ENCODE measurements at places on chromosomes 2 and 18. TPM values are rescaled to one million over a fixed set of nuclear protein-coding genes. Genes with fewer than 3 reads are reported as not detected.

The TEX44 gene
- not detected for total RNA-seq

GRCh38 chr18:67735506-67735905 lies 219.0 kb upstream of the DSEL start:
- no peak overlapping the region for H3K4me3 ChIP-seq
- no peaks in the 10 kb centered on the region for H3K36me3 ChIP-seq
- DNase-seq: no peak
- no peak overlapping the region for H3K27ac ChIP-seq

- no peaks in the 10 kb centered on the region for H3K36me3 ChIP-seq
- no peak overlapping the region for H3K27ac ChIP-seq
- H3K4me3 ChIP-seq: no peak overlapping the region
Observed at GRCh38 chr2:176873403-176873802, 339.2 kb upstream of the HNRNPA3 start.

The ANKAR gene
- 16.2 TPM for total RNA-seq

The IL37 gene
- total RNA-seq: not detected

The FEV gene
- not detected for total RNA-seq

The SERPINB12 gene
- not detected for total RNA-seq

- no peak overlapping the region for H3K4me3 ChIP-seq
- DNase-seq: no peak
- H3K36me3 ChIP-seq: no peaks in the 10 kb centered on the region
- no peaks in the 10 kb centered on the region for H3K4me1 ChIP-seq
- H3K27me3 ChIP-seq: peaks cover 5% of the 10 kb centered on the region
- H3K27ac ChIP-seq: no peak overlapping the region
Observed at GRCh38 chr2:69111076-69111475, 98.1 kb downstream of the ANTXR1 start.

DNA sequence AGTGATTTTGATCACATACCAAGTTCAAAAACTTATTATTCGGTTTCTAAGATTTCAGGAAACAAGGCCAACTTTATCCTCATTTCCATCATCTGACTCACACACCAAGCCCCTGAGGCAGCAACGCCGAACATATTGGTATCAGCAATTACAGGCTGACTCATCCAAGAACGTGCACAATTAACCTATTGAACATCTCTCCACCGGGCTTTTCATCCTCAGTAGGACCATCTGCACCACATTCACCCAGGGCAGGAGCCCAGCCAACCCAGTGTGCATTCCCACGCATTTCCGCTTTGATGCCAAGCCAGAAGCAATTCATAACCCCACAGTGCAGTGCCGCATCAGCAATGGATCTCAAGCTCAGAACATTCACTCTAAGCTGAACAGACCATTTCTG lies 52.9 kb downstream of the SCG2 start:
- no peaks in the 10 kb centered on the region for H3K27me3 ChIP-seq
- no peaks in the 10 kb centered on the region for H3K4me1 ChIP-seq
- no peak overlapping the region for H3K4me3 ChIP-seq
- no peak for DNase-seq
- no peaks in the 10 kb centered on the region for H3K36me3 ChIP-seq

The TANK gene
- 122 TPM for total RNA-seq

The DQX1 gene
- 0.24 TPM for total RNA-seq

DNA sequence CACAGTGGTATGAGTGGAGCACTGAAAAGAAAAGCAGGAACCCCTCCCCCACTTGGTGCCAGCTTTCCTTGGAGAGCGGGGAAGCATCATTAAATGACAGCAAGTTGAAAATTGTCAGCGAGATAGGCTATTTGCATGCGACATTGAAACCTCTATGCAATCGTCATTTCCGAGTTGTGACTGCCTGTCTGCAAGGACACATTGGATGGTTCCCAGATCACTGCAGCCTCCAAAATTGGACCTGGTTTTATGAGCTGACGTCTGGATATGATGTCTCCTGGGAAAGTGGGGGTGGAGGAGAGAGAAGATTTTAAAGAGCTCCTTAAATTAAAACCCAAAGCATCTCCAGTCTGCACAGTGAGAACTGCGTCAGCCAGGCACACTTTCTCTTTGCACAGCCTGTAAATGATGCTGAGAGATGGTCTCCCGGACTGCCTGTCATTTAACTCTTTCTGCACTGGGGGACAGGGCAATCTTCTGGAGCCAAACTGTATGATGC lies 57.8 kb upstream of the KIF5C start:
- H3K36me3 ChIP-seq: no peaks in the 10 kb centered on the region
- no peak overlapping the region for H3K4me3 ChIP-seq
- H3K27ac ChIP-seq: peak overlapping the region; percentile 38
- peaks cover 3% of the 10 kb centered on the region for H3K27me3 ChIP-seq
- H3K4me1 ChIP-seq: peaks cover 28% of the 10 kb centered on the region

- no peak for DNase-seq
- no peaks in the 10 kb centered on the region for H3K4me1 ChIP-seq
- H3K36me3 ChIP-seq: no peaks in the 10 kb centered on the region
Observed at GRCh38 chr2:41042343-41042742, 590.5 kb upstream of the SLC8A1 start.

The INSIG2 gene
- total RNA-seq: 42.7 TPM

DNA sequence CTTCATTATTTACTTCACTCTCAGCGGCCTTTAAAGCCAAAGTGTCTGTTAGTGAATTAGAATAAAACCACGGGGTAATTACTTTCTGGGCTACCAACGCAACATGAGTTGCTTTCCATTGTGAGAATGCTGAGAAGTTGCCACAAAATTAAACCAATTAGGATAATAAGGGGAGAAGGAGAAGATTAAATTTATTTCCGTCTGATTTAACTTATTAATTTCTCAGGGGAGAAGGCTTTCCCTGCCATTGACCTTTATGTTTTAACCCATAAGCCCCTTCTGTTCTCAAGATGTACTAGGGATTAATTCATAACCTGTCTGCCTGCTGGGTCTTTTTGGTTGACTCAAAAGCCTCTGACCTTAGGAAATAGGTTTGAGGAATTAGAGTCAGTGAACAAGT lies 42.3 kb upstream of the IGFBP5 start:
- no peaks in the 10 kb centered on the region for H3K27me3 ChIP-seq
- no peak for DNase-seq
- no peak overlapping the region for H3K4me3 ChIP-seq

The SIGLEC15 gene
- 0.86 TPM for total RNA-seq

GRCh38 chr18:62713651-62714247 lies 1.6 kb upstream of the PHLPP1 start:
- no peaks in the 10 kb centered on the region for H3K36me3 ChIP-seq
- H3K27ac ChIP-seq: no peak overlapping the region
- no peak overlapping the region for H3K4me3 ChIP-seq
- H3K4me1 ChIP-seq: peaks cover 28% of the 10 kb centered on the region

The NDUFS1 gene
- 66.5 TPM for total RNA-seq

The SLC40A1 gene
- total RNA-seq: 492 TPM

- no peaks in the 10 kb centered on the region for H3K4me1 ChIP-seq
- no peaks in the 10 kb centered on the region for H3K36me3 ChIP-seq
- H3K4me3 ChIP-seq: no peak overlapping the region
- H3K27me3 ChIP-seq: no peaks in the 10 kb centered on the region
- H3K27ac ChIP-seq: no peak overlapping the region
- no peak for DNase-seq
Observed at GRCh38 chr2:156088587-156088986, 243.9 kb downstream of the NR4A2 start.

The BMP10 gene
- total RNA-seq: not detected

DNA sequence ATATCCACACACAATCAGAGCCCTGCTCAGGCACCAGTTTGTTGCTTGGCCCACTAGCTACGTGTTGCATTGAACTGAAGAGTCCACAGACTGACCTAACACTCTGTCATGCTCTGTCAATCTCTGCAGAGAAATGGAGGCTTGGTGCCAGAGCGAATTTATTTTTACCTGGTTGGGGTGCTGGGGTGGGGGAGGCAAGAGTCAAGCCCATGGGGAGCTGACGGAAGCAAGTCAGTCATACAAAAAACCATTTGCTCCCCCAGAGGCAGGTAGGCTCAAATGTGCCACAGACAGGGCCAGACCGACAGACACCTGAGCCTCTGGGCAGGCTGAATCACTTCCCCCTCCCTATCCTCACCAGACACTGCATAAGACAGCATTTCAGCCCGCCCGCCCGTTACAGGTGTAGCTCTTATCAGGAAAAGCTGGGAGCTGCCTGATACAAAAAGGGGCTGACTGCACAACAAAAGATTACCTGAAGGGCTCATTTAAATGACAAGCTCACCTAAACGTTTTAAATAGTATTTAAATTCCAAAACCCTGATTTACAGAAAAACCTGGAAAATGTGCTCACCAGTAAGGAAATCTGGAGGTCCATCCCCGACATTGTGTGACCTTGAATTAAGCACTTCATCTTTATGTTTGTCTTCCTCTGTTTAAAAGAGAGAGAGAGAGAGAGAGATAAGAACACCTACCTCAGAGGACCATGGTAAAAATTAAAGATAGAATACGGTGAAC lies 2.1 kb upstream of the PCBP1 start:
- H3K36me3 ChIP-seq: peaks cover 47% of the 10 kb centered on the region
- H3K27me3 ChIP-seq: no peaks in the 10 kb centered on the region
- H3K27ac ChIP-seq: peak overlapping the region; percentile 97

The AQP4 gene
- total RNA-seq: 2.2 TPM

DNA sequence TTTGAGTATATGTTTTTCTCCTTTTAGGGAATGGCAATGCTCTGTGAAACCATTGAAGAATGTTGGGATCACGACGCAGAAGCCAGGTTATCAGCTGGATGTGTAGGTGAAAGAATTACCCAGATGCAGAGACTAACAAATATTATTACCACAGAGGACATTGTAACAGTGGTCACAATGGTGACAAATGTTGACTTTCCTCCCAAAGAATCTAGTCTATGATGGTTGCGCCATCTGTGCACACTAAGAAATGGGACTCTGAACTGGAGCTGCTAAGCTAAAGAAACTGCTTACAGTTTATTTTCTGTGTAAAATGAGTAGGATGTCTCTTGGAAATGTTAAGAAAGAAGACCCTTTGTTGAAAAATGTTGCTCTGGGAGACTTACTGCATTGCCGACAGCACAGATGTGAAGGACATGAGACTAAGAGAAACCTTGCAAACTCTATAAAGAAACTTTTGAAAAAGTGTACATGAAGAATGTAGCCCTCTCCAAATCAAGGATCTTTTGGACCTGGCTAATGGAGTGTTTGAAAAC lies 82.3 kb downstream of the ACVR2A start:
- peaks cover 10% of the 10 kb centered on the region for H3K4me1 ChIP-seq
- no peak for DNase-seq
- no peaks in the 10 kb centered on the region for H3K27me3 ChIP-seq
- H3K4me3 ChIP-seq: no peak overlapping the region
- H3K36me3 ChIP-seq: peaks cover 11% of the 10 kb centered on the region

The LANCL1 gene
- 31.5 TPM for total RNA-seq

- no peak overlapping the region for H3K4me3 ChIP-seq
- H3K27me3 ChIP-seq: no peaks in the 10 kb centered on the region
- no peaks in the 10 kb centered on the region for H3K36me3 ChIP-seq
- DNase-seq: no peak
- no peaks in the 10 kb centered on the region for H3K4me1 ChIP-seq
Observed at GRCh38 chr2:75320898-75321598, 121.7 kb upstream of the TACR1 start.

GRCh38 chr2:9983401-9984216 lies 32.1 kb downstream of the GRHL1 start:
- H3K4me1 ChIP-seq: no peaks in the 10 kb centered on the region
- no peak overlapping the region for H3K4me3 ChIP-seq
- no peaks in the 10 kb centered on the region for H3K27me3 ChIP-seq
- no peak for DNase-seq
- no peaks in the 10 kb centered on the region for H3K36me3 ChIP-seq
- peak overlapping the region; percentile 46 for H3K27ac ChIP-seq

- H3K27ac ChIP-seq: no peak overlapping the region
- H3K4me1 ChIP-seq: peaks cover 4% of the 10 kb centered on the region
- H3K36me3 ChIP-seq: no peaks in the 10 kb centered on the region
- DNase-seq: no peak
Observed at GRCh38 chr2:63654959-63655358, 66.2 kb downstream of the MDH1 start.

DNA sequence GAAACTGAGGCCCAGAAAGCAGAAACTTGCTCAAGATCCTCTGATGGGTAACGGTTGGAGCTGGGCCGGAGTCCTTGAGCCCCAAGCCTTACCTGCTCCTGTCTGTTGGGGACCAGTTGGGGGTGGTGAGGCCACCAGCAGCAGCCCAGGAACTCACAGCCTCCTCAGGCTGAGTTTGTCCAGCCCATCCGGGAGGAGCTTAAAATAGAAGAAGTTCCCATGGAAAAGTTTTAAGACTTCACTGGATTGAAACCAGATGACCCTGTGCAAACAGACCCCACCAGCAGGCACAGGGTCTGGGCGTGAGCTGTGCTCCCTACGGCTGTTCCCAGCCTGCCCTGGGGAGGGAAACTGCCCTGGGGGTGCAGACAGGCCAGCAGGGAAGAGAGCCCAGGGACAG lies 40.6 kb upstream of the FOSL2 start:
- no peak overlapping the region for H3K27ac ChIP-seq
- no peak overlapping the region for H3K4me3 ChIP-seq
- DNase-seq: peak; percentile 62
- H3K4me1 ChIP-seq: peaks cover 37% of the 10 kb centered on the region

DNA sequence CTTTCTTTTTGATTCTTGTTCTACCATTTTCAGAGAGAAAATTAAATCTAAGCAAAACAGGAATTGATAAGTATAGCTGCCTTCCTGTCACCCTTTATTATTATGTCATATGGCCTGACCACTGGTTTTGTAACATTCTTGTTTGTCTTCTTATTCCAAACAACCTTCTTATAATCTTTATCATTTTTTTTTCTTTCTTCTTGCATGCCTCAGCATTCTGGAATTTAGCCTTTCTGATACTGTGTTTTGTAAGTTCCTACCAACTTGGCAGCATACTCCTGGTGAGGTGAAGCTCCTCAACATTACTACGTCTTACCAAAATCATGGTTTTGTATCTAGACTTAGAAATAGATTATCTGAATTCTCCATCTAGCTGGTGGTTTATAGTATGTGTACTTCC lies 199.2 kb downstream of the CAMKMT start:
- no peaks in the 10 kb centered on the region for H3K4me1 ChIP-seq
- peaks cover 6% of the 10 kb centered on the region for H3K36me3 ChIP-seq
- no peak for DNase-seq

DNA sequence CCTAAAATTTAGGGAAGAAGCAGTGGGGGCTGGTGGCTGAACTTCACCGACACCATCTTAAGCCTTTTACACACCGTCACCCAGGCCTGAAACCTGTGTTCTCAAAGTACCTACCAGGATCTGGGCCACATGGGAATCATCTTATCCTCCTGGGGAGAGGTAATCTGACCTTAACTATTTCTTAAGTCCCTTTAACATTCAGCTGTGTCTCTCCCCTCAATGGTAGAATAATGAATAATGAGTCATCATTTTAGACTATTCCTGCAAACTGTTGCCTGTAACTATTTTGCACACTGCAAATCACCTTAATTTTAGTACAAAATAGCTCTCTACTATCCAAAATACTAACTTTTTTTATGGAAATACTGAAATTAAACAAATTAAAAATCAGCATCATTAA lies 149.4 kb upstream of the KLF7 start:
- no peaks in the 10 kb centered on the region for H3K4me1 ChIP-seq
- no peak for DNase-seq
- H3K4me3 ChIP-seq: no peak overlapping the region
- no peaks in the 10 kb centered on the region for H3K36me3 ChIP-seq
- no peak overlapping the region for H3K27ac ChIP-seq
